ENCODE measurements at places on chromosomes 11 and 22.

- DNase-seq: no peak
These were observed 4.7 kb upstream of the PCF11 start for GRCh38 chr11:83152264-83152663.

GRCh38 chr22:36369922-36370791, 17.6 kb downstream of the MYH9 start:
- no peak for DNase-seq

GRCh38 chr11:123111465-123111864, 49.5 kb upstream of the HSPA8 start:
- no peak for DNase-seq

DNA sequence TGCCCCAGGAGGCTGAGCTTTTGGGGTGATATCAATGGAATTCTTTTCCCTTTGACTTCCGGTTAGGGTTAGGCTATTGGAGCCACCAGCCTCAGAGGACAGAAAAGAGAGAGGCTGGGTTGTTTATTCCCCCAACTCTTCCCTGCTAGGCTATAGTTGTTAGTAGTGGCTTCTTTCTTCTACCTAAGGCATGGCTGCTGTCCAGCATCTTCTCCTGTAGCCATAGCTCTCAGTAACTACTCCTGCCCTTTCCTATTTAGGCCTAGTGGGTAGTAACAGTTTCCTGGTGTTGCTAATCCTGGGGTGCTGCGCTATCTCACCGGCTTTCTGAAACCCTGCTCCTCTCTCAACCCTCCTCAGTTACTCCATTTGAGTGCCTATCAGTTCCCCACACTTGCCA, 184.9 kb downstream of the TENM4 start:
- DNase-seq: no peak

GRCh38 chr11:96156379-96156722, 186.6 kb downstream of the MAML2 start:
- DNase-seq: no peak

DNA sequence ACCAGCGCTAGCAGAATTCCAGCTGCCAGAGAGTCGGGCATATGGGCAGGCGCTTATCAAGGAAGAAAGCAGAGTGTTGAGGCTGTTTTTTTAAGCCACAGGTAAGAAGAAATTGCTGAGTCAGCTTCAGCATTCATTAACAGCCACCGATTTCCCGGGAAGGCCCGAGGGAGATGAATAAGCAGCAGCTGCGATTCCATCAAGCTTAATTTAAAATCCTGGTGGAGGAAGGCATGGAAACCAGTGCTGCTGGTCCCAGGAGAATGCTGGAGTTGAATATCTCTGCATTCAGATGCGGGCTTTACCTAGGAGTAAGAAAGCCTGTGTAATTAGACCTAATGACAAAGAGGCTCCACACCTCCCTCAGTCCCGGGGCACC, 168.8 kb downstream of the BRD1 start:
- DNase-seq: no peak

- DNase-seq: no peak
These were observed 115.9 kb upstream of the CCDC179 start for GRCh38 chr11:22976146-22976545.

DNA sequence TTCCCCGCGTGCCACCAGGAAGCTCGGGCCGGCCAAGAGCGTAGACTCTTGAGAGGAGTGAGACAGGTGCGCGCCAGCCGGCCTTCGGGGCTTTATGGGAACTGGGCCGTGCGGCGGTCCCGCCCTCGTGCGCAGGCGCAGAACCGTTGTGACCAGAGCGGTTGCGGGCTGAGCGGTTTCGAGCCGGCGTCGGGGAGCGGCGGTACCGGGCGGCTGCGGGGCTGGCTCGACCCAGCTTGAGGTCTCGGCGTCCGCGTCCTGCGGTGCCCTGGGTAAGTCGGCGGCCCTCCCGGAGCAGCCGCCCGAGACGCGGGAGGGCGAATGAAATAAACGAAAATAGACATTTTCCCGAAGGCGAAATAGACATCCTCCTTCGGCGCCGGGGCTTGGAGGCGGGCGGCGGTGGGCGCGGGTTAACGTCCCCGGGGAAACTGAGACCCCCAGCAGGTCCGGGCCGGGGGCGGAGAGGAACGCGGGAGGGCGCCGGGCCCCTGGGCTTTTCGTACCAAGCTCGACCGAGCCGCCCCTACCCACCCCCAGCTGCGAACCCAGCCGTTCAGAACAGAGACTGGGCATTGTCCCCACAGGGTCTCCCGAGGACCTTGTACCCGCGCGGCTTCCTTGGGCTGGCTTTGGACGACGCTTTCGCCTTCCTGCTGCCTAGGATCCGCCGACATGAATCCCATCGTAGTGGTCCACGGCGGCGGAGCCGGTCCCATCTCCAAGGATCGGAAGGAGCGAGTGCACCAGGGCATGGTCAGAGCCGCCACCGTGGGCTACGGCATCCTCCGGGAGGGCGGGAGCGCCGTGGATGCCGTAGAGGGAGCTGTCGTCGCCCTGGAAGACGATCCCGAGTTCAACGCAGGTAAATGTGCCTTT, at the start of gene ASRGL1:
Gene ASRGL1, plus strand, starts transcription at position 146 of the 879 bp plus-strand sequence. Its CDS starts 530 bp downstream, at position 676.
- peak; percentile 54 for DNase-seq

DNA sequence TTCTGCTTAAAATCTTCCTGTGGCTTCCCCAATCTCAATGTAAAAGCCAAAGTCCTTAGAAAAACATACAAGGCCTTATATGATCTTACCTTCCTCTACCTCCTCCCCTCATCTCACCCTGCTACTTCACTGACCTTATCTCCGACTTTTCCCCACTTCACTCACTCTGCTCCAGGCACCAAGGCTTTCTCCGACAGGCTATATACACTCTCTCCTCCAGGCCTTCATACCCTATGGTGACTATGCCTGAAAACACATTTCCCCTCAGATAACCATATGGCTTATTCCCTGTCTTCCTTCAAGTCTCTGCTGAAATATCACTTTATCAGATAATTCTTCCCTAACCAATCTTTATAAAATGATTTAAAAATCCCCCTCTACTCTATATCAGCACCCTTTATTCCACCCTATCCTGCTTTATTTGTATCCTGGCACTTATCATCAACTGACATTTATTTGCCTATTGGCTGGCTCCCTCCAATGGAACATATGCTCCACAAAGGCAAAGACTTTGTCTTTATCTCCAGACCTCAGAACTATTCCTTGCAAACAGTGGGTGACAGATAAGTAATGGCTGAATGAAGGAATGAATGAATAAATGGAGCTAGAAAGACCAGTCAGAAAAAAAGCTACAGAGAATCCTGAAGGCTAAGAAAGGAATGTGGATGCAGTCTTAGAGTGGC, 52.7 kb downstream of the PAK1 start:
- DNase-seq: no peak

- DNase-seq: no peak
These were observed 17.1 kb upstream of the SYTL2 start for GRCh38 chr11:85827748-85828639.

- DNase-seq: no peak
These were observed 13.3 kb downstream of the LPXN start for GRCh38 chr11:58562375-58562800.

GRCh38 chr11:20042045-20042639, 118.1 kb downstream of the DBX1 start:
- DNase-seq: no peak

- DNase-seq: no peak
These were observed 46.8 kb downstream of the BTG4 start for GRCh38 chr11:111465400-111465799.

- no peak for DNase-seq
These were observed 550 bp downstream of the FBLN1 start for GRCh38 chr22:45503050-45503815.

DNA sequence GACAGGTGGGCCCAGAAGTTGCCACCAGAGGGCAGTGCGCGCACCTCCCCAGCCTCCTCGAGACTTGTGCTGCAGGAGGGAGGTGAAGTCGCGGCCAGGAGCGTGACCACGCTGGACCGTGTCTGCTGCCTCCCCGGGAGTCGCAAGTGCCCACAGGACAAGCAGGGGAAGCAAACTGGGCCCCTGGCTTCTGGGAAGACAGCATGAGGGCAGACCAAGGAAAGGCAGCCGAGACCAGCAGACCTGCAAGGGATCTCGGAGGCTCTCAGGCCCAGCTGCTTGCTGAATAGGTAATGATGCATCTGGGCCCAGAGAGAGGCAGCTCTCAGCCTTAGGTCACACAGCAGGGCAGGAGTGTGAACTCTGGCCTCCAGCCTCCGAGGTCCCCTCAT, 17.0 kb upstream of the IL2RB start:
- DNase-seq: peak; percentile 66

DNA sequence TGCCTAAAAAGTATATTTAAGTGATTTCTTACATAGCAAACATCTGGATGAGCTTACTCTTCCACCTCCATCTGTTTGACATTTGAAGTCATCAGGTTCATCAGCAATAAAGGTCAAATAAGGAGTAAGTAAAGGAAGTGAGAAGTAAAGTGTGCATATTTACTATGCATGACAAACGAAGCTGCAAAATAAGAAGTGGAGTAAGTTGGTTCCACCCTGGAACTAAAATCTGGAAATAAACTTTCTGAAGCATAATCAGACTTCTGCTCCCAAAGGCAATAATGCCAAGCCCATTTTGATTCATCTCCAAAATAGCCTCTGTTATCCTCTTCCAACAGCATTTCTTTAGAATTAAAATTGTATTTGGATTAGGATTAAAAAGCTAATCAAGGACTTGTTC, 8.4 kb upstream of the FIBIN start:
- DNase-seq: no peak

- no peak for DNase-seq
These were observed 18.5 kb upstream of the B4GALNT4 start for GRCh38 chr11:350723-351255.

- DNase-seq: peak; percentile 76
These were observed at the start of gene ALG9 for GRCh38 chr11:111870886-111871692. Gene ALG9 (minus strand): TSS chr11:111871581. CDS start chr11:111871482, 99 bp downstream.

GRCh38 chr22:45673482-45674175, 2.0 kb downstream of the ATXN10 start:
- DNase-seq: no peak
